ENCODE measurements at places on chromosomes 12 and 14. TPM values are rescaled to one million over a fixed set of nuclear protein-coding genes. Genes with fewer than 3 reads are reported as not detected.

DNA sequence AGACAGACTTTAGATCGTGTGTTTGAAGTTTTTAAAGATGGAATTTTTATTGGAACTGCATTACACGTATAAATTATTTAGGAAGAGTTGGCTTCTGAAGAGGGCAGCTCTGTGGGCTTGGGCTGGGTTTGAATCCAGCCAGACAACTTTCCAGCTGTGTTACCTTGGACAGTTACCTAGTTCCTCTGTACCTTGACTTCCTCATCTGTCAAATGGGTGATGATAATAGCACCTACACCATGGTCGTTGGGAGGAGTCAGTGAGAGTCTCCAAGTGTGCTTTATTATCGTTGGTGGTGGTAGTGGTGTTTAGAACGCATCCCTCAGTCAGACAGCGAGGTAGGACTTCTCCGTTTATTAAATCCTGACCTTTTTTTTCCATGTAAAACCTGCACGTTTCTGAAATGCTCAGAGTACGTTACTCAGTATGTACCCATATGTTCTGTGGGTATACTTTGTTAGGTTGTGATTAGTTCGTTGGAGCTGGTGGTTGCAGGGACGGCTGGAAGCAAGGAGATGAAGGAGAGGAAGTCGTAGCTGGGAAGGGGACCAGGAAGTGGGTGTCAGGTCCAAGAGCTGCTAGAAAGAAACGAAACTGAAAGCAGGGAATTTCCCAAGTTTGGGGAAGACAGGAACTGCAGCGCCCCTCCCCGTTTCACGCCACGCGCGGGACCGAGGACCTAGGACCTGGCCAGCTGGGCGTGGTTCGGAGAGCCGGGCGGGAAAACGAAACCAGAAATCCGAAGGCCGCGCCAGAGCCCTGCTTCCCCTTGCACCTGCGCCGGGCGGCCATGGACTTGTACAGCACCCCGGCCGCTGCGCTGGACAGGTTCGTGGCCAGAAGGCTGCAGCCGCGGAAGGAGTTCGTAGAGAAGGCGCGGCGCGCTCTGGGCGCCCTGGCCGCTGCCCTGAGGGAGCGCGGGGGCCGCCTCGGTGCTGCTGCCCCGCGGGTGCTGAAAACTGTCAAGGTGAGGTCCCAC lies at the start of gene OAS3:
OAS3 (plus strand) TSS at position 734 of the 979 bp plus-strand sequence; CDS start at position 791, 57 bp downstream.
- DNase-seq: peak; percentile 93

Gene TTC9
- not detected for total RNA-seq

DNA sequence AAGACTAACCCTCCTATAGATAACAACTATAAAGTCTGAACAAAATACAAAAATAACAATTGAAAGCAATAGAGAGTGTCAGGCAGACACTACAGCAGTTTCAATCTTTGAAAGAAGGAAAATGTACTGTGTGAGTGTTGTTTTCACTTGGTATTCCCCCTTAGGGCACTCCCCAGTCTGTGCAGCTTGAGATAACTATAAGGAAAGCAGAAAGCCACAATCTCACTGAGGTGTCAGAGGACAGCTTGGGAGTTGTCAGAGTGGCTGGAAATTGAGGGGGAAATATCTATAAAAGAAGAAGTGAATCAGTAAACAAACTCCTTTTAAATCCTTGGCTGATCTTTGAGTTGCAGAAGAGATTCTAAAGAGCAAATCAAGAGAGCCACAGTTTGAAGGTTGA lies 364.8 kb downstream of the NELL2 start:
- no peak for DNase-seq

Gene ATP2B1
- total RNA-seq: 97.9 TPM

DNA sequence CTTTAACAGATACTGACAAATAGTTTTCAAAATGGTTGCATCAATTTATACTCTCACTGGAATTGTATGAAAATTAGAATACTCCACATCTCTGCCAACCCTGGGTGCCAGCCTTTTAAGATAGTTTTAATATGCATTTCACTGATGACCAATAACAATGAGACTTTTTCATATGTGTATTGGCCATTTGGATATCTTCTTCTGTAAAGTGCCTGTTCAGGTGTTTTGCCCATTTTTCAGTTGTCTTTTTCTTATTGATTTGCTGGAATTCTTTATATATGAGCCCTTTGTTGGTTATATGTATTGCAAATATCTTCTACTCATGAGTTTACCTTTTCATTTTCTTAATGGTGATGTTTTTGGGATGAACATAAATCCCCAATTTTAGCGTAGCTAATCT lies 16.7 kb upstream of the RNU6-7 start:
- DNase-seq: no peak

GRCh38 chr12:93902736-93903562 lies 225.8 kb downstream of the CRADD start:
- DNase-seq: no peak
